ENCODE measurements at places on chromosomes 6 and 20.

DNA sequence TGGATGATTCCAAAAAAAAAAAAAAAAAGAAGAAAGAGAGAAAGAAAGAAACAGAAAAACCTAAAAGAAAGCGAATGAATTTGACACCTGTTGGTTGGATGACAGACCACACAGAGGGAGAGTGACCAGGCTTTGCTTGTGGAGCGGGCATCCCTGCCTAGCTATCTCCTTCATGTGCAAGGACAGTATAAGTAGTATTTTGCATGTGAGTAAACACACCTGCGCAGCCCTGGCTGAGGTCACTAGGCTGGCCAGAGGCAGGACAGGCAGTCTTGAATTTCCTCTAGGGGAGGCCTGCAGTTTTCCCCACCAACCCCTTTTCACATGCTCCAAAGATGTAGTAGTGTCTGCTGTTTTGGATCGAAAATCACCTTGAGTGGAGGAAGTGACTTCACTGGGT lies 126.4 kb downstream of the CCDC170 start:
- DNase-seq, result no peak

- DNase-seq, result no peak
These were observed 12.0 kb upstream of the RNGTT start for GRCh38 chr6:88975369-88975768.

GRCh38 chr20:31669876-31670275 lies 32.2 kb downstream of the COX4I2 start:
- no peak for DNase-seq

DNA sequence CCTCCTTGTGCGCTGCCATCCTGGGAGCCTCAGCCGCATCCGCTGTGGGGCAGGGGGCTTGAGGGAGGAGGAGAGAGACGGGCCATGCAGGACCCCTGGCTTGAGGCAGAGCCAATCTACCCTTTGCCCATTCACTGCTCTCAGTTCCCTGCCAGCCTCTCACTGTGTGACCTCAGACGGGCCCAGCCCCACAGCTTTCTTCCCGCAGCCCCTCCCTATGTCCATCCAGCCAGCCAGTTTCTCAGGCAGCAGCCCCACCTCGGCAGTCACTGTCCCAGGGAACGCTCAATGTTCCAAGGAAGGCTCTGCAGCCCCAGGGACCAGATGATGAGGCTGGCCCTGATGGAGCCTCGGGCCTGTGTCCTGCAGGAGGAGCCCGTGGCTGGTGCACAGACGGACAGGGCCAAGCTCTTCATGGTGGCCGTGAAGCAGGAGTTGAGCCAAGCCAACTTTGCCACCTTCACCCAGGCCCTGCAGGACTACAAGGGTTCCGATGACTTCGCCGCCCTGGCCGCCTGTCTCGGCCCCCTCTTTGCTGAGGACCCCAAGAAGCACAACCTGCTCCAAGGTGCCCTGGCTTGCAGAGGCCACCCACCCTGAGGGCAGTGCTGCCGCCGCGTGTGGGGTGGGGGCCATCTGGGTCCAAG lies 3.9 kb upstream of the TNFRSF6B start:
- DNase-seq, result peak; percentile 45

DNA sequence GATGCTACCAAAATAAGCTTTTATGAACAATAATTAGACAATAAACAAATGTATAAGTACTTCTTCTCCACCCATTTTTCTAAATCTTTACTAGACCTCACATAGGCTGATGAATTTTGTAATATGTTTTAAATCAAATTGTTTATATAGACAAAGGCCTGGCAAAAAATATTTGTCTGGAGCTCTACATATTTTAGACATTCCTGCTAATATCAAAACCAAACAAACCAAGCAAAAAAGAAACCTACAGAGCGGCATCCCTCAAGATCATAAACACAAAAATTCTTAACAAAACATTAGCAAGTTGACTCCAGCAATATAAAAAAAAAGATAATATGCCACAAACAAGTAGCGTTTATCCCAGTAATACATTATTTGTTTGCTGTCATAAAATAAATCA lies 87.2 kb downstream of the ADAT2 start:
- no peak for DNase-seq

- no peak for DNase-seq
These were observed 84.6 kb downstream of the DLL1 start for GRCh38 chr6:170206317-170206621.

GRCh38 chr20:1328680-1329330 lies at the start of gene SDCBP2:
TSS of gene SDCBP2 (minus strand) at chr20:1329139. CDS start at chr20:1320416, 8,723 bp downstream.
- no peak for DNase-seq

DNA sequence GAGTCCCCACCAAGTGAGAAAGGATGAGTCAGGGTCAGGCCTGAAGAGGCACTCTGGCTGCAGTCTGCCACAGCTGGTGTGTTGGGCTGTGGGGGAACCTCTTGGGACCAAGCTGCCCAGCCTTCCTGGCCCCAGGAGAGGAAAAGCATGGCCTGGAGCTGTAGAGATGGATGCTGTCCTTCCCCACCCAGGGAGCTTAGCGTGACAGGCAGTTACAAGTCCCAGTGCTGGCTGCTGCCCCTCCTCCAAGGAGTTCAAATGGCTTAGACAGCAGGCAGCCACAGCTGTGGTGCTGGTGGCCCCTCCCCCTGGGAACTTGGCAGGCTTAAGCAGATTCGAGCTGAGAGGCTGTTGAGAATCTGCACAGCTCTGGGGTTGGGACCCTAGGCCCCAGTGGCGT lies 253.2 kb downstream of the PLCB1 start:
- no peak for DNase-seq

DNA sequence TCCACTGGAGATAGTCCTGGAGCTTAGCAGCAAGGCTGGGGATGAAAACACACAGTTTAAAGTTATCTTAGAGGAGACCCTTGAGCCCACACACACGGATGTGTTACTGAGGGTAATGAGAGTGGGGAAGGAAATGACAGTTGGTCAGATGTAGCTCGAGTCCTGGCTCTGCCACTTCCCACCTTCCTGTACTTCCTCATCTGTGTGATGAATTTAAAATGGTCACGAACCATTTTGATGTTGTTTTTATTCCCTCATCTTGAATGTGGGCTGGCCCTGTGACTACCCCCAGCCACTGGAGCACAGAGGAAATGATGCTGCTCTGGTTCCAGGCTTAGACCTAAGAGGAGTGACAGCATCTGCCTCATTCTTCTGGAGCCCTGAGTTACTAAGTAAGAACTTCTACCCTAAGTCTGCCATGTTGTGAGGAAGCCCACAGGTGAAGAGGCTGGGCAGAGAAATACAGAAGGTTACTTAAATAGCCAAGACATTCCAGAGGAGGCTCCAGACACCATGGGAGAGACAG lies 141.2 kb downstream of the NRN1 start:
- DNase-seq, result no peak

- no peak for DNase-seq
These were observed 58.6 kb downstream of the TINAG start for GRCh38 chr6:54366667-54367327.

DNA sequence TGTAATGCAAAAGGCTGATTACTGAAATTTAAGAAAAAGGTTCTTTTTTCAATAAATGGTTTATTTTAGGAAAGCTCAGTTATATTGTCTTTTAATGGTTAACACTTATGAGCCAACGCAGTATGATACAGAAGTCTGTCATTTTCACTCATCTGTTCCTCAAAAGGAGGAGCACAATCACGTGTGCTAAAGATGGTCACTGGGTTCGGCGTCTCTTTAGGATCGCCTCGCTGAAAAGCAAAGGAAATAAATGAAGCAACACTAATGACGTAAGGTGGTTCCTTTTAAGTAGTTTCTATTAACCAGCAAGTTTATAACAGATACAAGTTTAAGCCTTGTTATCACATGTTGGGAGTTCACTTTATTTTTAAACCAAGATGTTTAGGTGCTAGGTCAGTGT lies 125.7 kb downstream of the MAP3K4 start:
- no peak for DNase-seq

DNA sequence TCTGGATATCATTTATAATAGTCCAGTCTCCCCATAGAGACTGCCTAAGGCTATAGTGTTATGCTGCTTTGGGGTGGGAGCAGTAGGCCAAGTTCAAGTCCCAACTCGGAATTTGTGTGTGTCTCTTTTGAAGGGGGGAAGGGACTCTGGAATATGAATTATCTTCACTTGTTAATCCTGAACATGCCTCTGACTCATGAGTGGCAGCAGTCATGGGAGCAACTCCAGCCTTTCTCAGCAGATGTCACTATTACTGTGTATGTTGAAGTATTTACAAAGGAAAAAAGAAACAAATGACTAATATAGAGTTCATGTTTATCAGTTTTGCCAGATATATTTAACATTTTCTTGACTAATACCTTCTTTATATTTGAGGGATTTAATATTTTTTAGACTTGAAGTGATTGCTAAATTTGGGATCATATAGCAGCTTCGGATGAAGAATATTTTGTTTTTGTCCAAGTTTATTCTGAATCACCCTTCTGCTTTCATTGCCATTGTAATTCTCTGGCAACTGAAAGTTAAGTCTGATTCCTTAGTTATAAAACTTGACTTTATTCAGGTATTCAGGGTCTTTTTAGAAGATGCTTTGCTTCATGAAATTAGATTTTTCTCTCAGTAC lies 23.4 kb downstream of the FAM217A start:
- peak; percentile 50 for DNase-seq

GRCh38 chr6:31079656-31080261 lies 32.6 kb downstream of the C6orf15 start:
- peak; percentile 68 for DNase-seq

DNA sequence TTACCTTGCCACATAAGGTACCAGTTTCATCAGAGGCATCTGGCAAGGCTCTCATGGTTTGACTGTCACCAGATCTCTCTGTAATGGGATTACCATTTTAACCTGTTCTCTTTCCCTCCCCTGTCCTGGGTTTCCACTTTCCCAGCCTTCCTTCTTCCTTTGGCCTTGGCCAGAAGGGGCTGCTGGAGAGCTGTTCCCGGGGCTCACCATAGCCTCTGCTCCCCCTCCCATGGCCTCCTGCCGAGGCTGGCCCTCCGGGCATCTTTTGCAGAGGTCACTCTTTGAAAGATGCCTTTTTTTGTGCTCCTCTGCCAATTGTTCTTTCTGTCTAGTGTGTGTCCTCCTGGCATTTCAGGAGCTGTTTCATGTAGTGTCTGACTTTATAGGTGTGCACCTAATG lies 100.7 kb upstream of the SCP2D1 start:
- DNase-seq, result no peak

- no peak for DNase-seq
These were observed 25.6 kb upstream of the ADGRG6 start for GRCh38 chr6:142276256-142276655.

- DNase-seq, result no peak
These were observed 7.3 kb upstream of the TENT5A start for GRCh38 chr6:81759782-81760181.

- no peak for DNase-seq
These were observed 847.7 kb upstream of the MAP3K7 start for GRCh38 chr6:91434576-91434975.

GRCh38 chr6:85670573-85670972 lies 27.9 kb upstream of the SYNCRIP start:
- no peak for DNase-seq
